ENCODE measurements at places on chromosomes 16 and 17.

GRCh38 chr17:78797691-78798585, 15.9 kb upstream of the CYTH1 start:
- DNase-seq, result no peak

- no peak for DNase-seq
Observed at GRCh38 chr17:55004484-55004883, 35.9 kb downstream of the STXBP4 start.

DNA sequence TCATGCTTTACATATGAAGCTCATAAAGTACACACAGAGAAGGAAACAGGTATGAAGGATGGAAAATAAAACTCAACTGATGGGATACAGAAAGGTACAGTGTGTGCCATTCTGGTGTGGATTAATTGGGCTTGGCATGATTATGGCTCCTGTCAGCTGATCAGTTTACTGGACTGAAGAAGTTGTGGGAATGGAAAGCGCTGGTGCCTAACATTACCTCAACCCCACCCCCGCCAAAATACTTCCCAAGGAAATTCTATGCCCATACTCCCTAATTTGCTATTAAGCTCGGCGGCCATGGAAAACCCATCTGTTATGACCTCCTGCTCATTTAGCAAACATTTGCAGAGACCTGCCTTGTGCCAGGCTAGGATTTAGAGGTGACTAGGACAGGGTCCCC, 16.6 kb upstream of the PMFBP1 start:
- no peak for DNase-seq

DNA sequence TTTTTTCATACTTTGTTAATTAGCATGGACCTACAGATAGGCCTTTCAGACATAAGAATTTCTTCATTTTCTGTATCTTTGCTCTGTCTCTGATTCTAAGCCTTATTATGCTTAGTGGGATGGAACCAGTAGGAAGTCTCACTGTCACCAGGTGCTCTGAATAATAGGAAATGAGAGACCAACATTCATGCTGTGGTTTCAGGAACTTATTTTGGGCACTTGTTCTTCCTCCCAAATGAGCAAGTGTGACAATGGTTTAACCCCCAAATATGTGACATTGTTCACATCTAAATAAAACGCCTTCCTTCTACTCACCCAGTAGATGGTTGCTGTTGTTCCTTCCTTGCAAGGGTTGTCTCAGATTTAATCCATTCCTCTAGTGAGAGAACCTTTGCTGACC, 100.2 kb downstream of the SYCE1L start:
- DNase-seq, result no peak

DNA sequence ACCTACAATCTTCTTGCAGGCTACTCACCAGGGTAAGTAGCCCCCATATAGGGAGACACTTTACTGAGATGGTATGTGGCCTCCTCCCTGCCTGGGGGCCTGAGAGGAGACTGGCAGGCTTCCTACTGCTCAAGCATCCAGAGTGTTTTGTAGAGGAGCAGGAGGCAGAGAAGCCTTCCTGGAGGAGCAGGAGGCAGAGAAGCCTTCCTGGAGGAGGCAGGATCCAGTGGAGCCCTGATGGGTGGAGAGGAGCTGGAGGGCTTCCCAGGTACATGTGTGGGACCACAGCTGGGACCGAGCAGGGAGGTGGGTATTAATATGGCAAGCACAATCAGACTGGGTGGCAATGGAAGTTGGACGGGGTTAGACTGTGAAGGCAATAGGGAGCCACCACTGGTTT, 2.1 kb upstream of the ADGRG5 start:
- DNase-seq, result no peak

- DNase-seq, result no peak
Observed at GRCh38 chr17:7240375-7240774, 1.1 kb upstream of the PHF23 start.

DNA sequence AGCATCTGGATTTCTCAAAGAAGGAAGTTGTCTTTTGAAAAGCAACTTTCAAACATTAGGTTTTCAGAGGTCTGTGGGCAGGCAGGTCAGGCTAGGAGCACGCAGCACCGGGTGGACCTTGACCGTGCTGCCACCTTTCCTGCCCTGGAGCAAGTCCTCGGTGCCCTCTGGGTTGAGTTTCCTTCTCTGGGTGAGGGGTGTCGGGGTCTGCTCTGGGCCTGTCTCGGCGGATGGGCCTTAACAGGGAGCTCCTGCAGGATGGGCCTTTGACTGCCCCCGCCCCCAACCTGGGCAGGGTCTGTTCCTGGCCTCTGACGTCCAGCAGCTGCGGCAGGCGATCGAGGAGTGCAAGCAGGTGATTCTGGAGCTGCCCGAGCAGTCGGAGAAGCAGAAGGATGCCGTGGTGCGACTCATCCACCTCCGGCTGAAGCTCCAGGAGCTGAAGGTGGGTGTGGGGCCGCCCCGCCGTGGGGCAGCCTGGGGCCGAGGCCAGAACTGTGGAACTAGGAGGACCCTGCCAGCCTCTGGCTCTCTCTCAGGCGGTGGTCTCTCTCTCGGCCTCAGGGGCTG, 8.7 kb downstream of the DEF8 start:
- no peak for DNase-seq

- peak; percentile 7 for DNase-seq
Observed at GRCh38 chr16:10362077-10362863, 23.6 kb upstream of the ATF7IP2 start.

DNA sequence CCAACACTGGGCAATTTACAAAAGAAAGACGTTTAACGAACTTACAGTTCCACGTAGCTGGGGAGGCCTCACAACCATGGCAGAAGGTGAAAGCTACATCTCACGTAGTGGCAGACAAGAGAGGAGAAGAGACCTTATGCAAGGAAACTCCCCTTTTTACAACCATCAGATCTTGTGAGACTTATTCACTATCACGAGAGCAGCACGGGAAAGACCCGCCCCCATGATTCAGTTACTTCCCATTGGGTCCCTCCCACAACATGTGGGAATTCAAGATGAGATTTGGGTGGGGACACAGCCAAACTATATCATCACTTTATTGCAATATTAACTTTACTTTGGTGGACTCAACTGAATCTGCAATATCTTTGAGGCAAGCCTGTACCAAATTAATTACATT, 11.9 kb upstream of the ENGASE start:
- DNase-seq, result no peak

- no peak for DNase-seq
Observed at GRCh38 chr16:72002619-72003018, 2.4 kb upstream of the PKD1L3 start.

DNA sequence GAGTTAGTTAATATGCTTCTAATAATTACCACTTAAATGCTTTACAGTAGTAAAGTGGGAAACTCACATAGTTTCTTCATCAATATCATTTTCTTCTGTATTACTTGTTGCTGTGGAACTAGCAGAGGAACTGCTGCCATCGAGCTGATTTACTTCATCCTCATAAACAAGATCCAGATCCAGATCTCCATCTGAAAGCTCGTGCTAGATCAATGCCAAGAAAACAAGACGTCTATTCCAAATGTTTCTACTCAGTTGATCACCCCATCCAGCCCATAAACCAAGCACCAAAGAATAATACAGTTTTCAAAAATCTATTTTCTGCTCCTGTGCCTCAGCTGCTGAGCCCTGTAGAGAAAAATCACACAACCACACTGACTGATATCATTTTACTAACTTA, 59.1 kb downstream of the TRIM37 start:
- DNase-seq, result no peak

DNA sequence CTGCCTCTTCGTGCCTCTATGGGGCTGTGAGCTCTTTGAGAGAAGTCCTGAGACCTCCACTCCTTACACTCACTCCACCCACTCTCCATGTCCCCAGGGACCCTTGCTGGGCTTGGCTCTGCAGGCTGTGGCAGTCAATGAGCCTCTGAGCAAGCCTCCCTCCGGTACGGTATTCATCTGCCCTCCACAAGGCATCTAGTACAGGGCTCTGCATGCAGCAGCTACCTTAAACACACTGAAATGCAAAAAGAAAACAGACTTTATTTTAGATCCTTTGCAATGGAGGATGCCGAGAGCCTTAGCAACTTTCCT, 38.9 kb upstream of the SMPD3 start:
- DNase-seq, result no peak

DNA sequence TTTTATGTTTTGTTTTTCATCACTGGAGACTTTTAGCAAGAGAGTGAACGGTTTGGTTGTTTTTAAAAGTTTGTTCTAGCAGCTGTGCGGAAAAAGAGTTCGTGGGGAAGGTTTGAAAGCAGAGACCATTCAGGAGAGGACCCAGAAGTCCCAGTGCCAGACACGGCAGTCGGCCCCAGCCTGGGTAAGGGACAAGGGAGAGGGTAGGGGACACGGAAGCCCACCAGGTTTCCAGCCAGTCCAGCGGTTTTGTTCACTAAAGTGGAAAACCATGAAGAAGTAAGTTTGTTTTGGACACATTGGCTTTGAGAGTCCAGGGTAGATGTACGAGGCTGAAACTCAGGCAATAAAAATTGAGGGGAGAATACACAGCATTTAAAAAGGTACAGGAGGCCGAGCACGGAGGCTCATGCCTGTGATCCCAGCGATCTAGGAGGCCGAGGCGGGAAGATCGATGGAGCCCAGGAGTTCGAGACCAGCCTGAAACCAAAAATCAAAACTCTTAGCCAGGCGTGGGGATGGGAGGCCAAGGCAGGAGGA, 56.8 kb upstream of the RPH3AL start:
- no peak for DNase-seq

GRCh38 chr16:82881516-82881915, 254.7 kb downstream of the CDH13 start:
- no peak for DNase-seq

DNA sequence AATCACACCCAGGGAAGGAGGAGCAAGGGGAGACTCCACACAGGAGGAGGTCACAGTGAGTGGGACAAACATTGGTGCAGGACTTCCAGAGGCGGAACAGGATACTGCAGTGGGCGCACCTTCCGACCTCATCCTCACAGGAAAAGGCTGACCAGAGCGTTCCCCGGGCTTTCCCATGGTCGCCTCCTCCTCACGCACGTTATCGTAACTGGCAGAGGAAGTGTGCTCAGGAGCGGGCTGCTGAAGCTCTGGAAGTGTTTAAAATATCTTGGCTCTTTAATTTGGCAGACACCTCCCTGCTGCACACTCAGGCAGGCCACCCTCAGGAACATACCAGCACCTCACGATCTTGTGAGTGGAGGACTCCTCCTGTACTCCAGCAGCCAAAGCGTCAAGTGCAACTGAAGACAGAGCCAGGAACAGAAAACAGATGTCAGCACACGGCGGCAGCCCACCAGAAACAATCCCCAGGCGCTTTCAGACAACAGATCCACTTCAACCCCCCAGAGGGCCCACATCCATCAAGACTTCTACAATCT, 17.5 kb downstream of the FANCA start:
- no peak for DNase-seq

DNA sequence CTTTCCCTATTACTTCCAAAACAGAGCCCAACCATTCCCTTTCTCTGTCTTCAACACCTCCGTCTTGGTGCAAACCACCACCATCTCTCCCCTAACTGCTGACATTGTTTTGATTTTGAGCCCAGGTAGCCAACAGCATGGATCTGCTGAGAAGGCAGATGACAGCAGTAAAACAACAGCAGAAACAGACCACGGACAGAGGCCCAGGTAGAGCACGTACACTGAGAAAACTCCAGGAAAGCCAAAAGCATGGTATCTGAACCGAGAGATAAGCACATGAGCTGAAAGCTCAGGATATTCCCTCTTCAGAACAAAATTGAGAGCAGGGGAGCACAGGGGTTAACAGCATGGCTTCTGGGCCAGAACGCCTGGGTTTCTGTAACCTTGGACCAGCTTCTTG, 18.9 kb upstream of the MAP3K14 start:
- no peak for DNase-seq

- no peak for DNase-seq
Observed at GRCh38 chr17:68246271-68247028, 1.4 kb upstream of the AMZ2 start.

DNA sequence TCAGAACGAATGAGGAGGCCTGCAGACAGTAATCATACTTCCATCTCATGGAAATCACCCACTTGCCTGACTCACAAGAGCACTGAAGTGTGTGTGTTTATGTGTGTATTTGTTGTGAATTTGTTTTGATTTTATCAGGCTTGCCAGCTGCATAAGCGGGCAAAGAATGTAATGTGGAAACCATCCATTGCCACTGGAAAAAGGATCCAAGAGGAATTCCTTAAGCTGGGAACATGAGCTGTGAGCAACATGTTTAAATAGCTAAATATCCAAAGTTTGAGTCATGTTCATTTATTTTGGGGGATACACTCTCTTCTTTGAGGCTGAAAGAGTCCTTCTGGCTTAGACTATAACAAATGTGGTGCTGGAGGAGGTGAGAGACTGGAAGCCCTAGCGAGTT, 198.4 kb upstream of the TBX2 start:
- DNase-seq, result no peak

- DNase-seq, result no peak
Observed at GRCh38 chr17:45951941-45952340, 47.1 kb upstream of the STH start.

GRCh38 chr17:78748048-78748729, 33.9 kb downstream of the CYTH1 start:
- peak; percentile 60 for DNase-seq

DNA sequence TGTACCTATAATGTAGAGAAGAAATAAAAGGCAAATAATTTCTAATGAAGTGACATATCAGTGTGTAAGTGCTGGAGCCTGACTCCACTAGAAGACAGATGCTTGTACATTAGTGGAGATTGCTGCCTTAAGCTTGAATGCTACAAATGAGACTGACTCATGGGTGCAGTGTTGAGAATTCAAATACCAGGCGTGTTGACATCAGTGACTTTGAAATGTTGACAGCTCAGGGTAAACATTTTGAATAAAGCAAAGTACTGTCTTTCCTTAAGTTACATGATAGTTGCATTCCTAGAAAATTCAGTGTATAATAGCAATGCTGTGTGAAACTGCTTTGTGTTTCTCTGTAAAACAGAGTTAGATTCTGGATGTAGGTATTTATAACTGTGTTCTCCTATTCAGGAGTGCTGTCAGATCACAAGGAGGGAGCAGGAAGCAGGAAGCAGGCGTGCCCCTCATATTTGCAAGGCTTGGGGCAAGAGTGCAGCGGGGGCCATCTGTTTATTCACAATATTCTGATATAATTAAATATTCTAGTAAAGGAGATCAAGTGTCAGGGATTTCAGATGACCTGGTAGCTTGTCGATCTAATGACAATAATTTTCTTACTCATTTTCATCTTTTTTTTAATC, 119.0 kb downstream of the SPECC1 start:
- DNase-seq, result no peak

GRCh38 chr17:78111727-78112517, 16.6 kb downstream of the TMC6 start:
- no peak for DNase-seq

DNA sequence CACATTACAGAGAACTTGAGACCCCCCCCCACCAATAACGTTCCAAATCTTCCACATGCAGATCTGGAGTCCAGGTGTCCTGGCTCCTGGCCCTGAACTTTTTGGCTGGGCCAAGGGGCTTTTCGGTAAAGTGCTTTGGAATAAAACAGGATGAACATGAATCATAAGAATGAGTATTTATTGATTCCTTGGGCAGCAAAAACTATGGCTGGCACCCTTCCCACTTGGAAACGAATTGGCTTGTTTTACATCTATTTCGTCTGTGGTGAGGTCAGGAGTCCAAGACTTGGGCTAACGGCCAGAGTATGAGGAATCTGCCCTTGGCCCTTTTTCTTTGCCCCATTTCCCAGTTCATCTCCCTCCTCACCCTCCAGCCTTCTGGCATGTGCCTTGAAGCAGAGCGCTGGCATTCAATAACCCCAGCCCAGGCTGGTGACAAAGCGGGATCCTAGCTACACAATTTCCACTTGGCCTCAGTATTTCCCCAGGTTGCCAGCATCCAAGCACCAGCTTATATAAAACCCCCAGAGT, 4.1 kb upstream of the UBTF start:
- no peak for DNase-seq

- no peak for DNase-seq
Observed at GRCh38 chr16:69417520-69418199, 6.8 kb upstream of the CYB5B start.

- no peak for DNase-seq
Observed at GRCh38 chr17:82012640-82013295, 9.9 kb downstream of the CENPX start.
